ENCODE measurements at places on chromosomes 12 and 14.

GRCh38 chr12:121845701-121846100 is 13.0 kb downstream of the HPD start:
- no peak for DNase-seq

- peak; percentile 90 for DNase-seq
These were observed 2.3 kb upstream of the AGAP2 start for GRCh38 chr12:57740656-57741412.

GRCh38 chr14:70622111-70622712 is 19.5 kb upstream of the TTC9 start:
- DNase-seq: peak; percentile 71

DNA sequence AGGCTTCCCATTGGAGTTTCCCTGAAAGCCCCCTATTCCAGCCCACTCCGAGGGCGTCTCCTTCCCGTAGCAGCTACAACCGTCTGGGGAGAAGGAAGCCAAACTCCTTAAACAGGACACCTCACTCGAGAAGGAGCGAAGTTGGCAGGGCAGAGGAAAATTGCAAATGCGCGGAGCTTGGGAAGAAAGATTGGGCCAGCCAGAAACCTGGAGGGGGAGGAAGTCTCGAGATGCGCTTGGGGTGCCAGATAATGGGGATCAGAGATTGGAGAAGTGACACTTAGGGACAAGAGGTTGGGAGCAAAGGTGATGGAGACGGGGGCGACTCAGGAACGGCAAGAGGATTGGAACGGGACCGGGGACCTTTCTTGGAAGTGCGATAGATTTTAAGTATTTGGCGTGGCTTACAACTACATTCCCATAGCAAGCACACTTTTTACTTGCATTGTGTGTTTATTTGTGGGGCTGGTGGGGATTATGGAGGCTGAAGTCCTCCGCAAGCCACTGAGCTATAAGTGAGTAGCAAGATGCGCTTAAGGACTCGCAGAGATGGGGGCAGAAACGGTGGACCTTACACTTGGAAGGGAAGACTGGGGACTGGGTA is 926 bp downstream of the HRK start:
- no peak for DNase-seq

DNA sequence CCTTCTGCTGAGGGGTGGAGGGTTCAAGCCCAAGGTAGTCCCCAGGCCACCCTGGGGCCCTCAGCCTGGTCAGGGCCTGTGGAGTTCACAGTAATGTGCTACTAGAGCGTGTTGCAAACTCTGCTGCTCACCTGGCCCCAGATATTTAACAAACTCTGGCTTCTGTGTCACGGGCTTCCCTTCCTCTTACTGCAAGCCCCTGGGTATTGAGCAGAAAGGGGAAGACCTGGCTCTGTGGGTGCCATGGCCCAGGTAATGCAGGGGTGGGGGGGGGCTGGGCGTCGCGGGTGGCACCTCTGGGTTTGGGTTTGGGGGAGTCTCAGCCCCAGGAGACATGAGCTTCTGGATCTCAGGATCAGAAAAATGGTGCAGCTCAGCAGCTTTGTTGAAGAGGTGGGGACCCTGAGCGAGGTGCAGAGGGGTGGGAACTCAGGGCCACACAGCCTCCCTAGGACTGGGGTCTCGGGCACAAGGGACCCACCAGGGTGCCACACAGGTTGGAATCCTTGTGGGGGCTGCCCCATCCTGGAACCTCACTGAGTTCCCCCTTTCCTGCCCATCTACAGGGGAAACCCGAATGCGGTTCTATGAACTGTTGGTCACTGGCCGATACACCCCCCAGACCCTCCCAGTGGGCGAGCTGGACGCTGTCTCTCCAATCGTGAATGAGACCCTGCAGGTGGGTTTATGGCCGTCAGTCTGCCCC is 4.0 kb downstream of the SETD1B start:
- no peak for DNase-seq

DNA sequence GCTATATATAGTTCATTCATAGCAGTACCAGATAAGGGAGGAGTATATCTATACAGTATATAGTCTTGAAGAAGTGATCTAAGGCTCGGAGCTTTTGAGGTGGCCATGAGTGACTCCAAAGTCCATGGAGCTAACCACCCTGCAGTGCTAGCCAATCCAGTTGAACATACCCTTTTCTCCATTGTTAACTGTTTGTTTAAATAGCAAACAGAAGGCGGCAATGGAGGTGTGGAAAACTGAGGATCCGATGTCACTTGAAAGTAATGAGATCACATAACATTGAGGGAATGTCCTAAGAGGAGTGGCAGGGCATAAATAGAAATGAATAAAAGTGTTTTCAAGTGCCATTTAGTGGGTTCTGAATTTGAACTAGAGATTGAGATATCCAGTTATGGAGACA is 12.4 kb upstream of the SNAPC1 start:
- no peak for DNase-seq

DNA sequence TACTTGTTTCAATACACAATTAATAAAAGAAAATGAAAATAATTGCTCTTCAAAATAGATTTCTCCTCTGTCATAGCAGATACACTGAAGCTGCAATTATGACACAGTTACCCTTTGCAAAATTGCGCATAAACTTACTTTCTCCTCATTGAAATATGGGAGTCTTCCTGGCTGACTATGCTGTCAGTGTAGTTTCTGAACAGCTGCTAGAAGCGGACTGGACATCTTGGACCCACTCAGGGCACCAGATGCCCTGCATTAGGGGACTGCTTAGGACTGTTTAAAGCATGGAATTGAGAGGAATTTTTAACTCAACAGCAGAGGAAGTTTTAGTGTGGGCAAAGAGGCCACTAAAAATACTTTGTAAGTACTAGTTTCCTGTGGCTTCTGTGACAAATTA is 454.9 kb downstream of the ATP23 start:
- DNase-seq: no peak

DNA sequence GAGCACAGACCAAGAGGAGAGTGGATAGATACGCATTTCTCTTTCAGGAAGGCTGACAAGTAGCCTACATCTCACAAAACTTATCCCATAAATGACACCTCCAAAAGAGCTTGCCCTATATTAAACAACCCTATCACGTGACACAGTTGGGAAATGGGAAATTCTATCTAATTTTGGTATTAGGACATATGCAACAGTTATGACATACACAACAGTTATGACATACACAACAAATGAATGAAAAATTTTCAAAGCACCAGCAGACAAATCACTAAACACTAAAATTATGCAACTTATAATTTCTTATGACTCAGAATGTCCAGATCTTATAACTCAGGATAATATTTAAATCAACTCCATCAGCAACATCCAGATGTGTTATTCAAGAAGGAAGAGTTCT is 54.1 kb downstream of the DUSP16 start:
- no peak for DNase-seq

- peak; percentile 29 for DNase-seq
These were observed 811 bp upstream of the INF2 start for GRCh38 chr14:104688505-104689108.

- no peak for DNase-seq
These were observed 34.3 kb downstream of the SLC15A4 start for GRCh38 chr12:128789356-128789929.

- no peak for DNase-seq
These were observed 80.0 kb downstream of the SINHCAF start for GRCh38 chr12:31245822-31246469.

GRCh38 chr12:45581112-45581511 is 148.4 kb upstream of the ARID2 start:
- no peak for DNase-seq

GRCh38 chr12:17333287-17333686 is 727.3 kb upstream of the LMO3 start:
- DNase-seq: no peak

DNA sequence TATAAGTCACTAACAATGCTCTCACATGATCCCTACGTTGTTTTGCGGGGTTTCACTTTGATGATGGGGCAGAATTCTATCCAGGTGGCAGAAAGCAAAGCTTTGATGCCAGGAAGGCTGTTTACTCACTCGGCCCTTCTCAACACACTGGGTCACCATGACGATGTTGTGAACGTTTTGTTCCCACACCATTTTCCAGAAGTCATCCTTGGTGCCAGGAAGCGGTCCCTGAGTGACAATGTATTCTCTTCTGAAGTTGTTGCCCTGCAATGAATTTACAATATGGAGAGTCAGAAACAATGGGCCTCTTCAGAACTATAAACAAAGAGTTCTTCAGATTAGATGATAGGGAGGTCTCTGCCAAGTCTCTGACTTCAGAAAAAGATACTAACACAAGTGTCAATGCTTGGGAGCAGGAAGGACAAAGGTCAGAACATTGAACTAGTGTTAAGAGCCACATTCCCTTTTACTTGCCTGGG is 101.3 kb downstream of the PTPRB start:
- no peak for DNase-seq

DNA sequence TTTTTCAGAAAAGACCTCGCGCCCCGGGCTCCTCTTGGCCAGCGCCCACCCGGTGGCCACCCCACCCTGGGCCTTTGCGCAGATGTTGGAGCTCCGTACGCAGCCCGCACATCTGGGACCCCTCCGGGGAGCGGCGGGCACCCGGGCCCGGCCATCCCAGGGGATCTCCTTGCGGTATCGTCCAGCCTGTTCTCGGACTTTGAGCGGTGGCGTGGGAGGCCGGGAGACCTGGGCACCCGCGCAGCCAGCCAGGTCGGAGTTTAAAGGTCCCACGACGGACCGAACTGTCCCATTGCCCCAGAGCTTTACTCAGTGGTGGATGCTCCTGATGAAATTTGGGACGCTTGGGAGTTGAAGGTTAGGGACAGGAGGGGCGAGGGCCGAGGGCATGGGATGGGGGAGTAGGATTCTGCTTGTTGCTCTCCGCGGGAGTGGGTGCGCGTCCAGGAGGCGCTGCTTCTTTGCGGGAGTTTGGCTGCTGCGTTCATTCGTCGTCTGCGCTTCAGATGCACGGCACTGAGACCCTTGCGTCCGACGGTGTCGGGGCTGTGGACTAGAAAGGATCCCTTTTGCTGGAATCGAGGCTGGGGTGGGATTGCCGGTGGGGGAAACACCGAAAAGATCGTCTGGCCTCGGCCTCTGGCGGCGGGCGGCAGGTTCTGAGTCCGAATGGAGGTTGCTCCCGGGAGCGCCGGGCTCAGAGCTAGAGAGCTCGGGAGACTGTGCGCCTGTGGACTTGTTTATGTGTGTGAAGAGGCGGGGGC is 1.4 kb downstream of the NTF3 start:
- DNase-seq: no peak

GRCh38 chr14:24368212-24368561 is 203 bp downstream of the NFATC4 start:
- DNase-seq: no peak

GRCh38 chr14:60753264-60754119 is 18.9 kb downstream of the MNAT1 start:
- peak; percentile 75 for DNase-seq

DNA sequence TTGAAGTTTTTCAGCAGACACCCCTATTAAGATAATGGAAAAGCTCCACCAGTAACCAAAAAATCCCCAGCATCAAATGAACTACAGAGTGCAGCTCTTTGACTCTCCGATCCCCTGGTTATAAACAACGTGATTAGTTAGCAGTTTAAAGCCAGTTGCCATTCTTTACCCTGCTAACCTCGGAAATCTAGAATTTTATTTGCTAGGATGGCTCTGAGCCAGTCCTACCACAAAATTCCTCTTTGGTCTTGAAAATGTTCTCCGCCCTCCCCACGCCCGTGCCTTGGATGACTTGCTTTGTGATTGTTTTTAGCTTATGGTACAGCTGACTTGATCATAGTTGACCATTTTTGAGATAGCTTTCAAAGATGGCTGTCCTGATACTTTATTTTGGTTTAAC is 1.2 kb downstream of the KLHDC2 start:
- DNase-seq: peak; percentile 5

GRCh38 chr14:95458459-95458858 is 58.0 kb downstream of the SYNE3 start:
- no peak for DNase-seq

DNA sequence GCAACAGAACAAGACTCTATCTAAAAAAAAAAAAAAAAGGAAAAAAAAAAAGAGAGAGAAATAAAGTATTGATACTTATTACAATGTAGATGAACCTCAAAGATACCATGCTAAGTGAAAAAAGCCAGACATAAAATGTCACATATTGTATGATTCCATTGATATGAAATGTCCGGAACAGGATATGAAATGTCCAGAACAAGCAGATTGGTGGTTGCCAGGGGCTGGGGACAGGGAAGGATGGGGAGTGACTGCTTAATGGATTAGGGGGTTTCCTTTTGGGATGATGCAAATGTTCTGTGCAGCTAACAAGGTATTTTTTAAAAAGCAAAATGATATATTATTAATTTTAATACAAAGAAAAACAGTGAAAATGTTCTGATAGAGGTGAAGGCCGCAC is 5.0 kb downstream of the HVCN1 start:
- DNase-seq: no peak

DNA sequence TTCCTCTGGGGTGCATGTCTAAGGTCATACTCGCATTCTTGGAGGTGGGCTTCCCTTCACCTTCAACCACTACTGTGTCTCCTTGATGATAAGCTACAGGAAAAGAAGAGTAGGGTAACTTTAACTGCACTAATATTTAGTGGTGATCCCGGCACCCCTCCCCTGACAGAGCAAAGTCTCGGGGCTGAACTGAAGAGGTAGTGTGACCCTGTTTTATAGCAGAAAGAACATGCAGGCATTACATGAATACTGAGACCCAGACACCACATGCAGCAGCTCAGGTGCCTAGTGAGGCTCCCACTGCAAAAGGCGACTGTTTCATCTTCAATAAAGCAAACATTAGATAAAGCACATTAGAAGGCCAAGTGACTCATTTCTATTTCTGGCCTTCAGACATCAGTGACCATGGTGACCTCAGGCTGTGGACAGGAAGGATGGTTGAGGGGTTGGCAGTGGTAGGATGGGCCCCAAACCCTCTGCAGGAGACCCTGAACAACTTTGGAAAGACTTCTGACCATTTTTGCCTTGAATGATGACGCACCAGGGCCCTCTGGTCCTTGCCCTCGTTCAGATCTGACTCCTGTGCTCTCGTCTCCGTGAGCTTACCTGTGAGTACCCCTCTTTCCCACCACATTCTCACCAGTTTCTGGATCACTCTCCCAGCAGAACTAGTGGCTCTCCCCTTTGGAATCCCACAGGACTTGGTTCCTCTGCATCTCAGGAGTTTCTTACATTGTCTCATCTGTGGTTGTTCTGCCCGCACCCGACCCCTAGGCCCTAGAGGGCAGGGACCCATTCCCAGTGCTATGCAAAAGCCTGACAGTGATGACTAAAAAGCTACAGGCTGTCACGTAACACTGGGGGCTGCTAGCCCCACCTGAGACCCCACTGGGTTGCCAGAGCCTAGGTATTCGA is 23.8 kb upstream of the JPH4 start:
- DNase-seq: no peak

GRCh38 chr12:88435334-88436076 is 144.8 kb downstream of the KITLG start:
- DNase-seq: no peak

GRCh38 chr12:3489057-3489456 is 1.9 kb upstream of the PRMT8 start:
- DNase-seq: no peak

- DNase-seq: no peak
These were observed 322.2 kb downstream of the TMEM121 start for GRCh38 chr14:105848570-105848969.

- DNase-seq: no peak
These were observed 141.3 kb upstream of the PLEKHG7 start for GRCh38 chr12:92561543-92561899.

- no peak for DNase-seq
These were observed 191.9 kb upstream of the DIO3 start for GRCh38 chr14:101369194-101369915.
